Stimulated activated CD4-positive, alpha-beta T cell treated with anti-CD3 and anti-CD28 coated beads, TNF-alpha, amount 100 ng/mL, for 24 hours (primary cell): ENCODE measurements at places on chromosomes 7 and 10.

GRCh38 chr10:1374511-1375345, 318.5 kb downstream of the WDR37 start:
- DNase-seq = no peak

- DNase-seq = no peak
Measured at GRCh38 chr10:133158437-133158755, 1.6 kb upstream of the KNDC1 start.

DNA sequence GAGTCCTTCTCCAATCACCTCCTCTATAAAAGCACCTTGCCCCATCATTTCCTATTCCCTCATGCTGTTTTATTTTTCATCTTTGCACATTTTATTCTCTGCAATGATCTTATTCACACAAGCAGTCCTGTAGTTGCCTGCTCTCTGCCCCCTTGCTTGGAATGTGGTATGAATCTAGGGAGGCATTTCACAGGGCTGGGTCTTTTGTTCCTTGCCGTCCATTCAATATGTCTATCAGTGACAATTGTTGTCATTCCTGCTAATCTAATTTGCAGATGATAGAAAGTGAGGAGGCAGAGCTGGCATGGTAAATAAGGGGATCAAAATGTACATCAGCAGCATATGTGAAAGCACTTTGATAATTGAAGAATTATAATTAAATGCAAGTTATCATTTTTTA, 246.2 kb upstream of the C7orf33 start:
- DNase-seq = no peak

GRCh38 chr7:139396323-139396951, 36.7 kb downstream of the LUC7L2 start:
- DNase-seq = no peak

GRCh38 chr7:88203401-88203800, 16.4 kb downstream of the SRI start:
- no peak for DNase-seq

- DNase-seq = no peak
Measured at GRCh38 chr7:13802651-13803050, 186.8 kb downstream of the ETV1 start.

- no peak for DNase-seq
Measured at GRCh38 chr7:80240265-80241025, 105.8 kb downstream of the GNAI1 start.

DNA sequence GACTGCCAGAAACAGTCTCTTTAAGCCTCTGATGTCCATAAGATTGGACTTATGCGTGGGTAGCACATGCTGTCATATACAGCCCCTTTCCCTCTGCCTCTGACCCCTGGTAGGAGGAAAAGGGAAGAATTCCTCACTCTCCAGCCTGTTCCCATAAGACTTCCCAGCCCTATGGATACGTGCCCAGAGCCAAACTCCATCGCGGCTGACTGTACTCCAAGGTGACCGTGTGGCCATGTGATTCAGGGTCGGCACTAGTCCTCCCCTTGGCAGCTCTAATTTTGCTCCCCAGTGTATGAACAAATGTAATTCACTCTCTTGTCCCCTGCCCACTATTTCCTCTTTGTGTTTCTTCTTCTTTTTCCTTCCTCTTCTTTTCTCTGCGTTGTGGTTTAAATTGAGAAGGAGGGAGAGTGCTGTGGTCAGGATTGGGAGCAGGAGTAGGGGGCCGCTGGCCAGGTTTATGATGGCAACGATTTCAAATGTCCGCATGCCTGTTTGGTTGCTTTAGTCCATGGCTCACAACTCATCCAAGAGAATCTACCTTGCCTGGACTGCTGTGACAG, 43.8 kb downstream of the PRLHR start:
- DNase-seq = no peak

- DNase-seq = no peak
Measured at GRCh38 chr7:70589590-70589989, 542.4 kb upstream of the GALNT17 start.

- no peak for DNase-seq
Measured at GRCh38 chr7:138816650-138817049, 18.7 kb upstream of the ATP6V0A4 start.

DNA sequence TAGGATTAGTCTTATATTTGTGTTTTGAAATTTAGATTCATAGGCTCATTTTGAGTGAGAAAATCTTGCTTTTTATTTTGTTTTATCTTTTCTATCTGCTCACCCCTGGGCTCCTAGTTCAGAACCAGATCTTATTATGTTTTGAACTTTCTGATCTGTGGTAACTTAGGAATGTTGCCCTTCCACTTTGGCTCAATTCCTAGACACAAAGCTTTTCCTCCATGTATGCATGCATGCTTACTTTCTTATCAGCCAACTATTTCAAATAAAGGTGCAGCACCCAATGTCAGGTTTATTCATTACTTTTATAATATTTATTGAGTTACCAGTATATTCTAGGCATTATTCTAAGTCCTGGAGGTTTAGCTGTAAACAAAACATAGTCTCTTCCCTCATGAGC, 374.8 kb upstream of the KIAA1217 start:
- DNase-seq = no peak

DNA sequence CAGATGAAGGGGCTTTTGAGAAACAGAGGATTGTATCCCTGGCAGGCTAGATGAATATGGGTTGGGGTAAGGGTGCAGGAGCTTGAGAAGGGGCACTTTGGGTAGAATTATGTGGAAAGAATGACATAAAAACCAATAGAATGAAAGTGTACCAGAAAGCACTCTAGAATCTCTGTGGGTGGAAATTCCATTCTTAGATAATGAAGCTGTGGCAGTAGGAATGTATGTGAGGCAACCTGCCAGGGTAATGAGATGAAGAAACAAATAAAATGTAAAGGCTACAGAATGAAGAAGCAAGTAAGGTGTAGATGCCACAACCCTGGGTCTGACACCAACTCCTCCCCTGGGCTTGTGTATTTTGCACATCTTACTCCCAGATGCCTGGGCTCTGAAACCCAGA, 16.8 kb downstream of the NOBOX start:
- DNase-seq = no peak

- DNase-seq = no peak
Measured at GRCh38 chr7:91264924-91265681, 870 bp downstream of the FZD1 start.

DNA sequence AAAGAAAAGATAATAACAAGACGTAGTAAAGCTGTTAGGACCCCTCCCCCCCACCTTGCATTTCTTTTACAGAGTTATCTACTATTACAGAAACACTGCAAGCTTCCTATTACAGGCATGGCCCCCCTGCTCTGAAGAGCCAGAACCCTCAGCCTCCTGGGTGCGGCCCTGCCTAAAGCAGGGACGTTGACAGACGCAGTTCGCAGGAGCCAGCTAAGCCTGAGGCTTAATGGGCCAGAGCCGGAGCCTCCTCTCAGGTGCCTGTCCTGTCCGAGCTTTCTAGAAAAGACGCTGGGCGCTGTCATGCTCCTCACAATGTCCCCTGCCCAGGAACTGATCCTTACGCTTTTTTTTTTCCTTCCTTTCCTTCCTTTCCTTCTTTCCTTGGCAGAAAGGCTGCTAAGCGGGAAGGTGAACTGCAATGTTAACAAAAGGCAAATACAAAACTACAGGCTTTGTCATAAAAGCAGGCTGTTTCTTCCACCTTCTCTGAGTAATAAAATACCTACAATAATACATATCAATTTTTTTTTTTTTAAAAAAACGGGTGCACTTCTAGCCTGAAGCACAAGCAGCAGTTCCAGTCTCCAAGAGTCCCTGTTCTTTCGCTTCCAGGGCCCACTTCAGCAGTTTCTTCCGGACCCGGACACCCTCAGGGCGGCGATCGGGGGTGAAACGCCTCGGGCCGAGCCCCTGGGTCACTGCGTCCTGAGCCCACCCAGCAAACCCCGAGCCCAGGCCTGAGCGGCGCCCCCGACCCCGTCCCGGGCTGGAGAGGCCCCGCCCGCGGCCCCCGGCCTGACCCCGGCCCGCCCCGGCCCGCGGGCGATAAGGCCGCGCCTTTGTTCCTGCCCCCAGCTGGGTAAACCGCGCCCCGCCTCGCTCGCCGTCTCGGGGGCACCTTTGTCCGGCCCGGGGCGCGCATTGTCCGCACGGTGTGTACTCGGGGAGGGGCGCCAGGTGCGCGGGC, 11.2 kb downstream of the MNX1 start:
- no peak for DNase-seq

- no peak for DNase-seq
Measured at GRCh38 chr7:101952355-101953247, 135.2 kb downstream of the CUX1 start.

- DNase-seq = no peak
Measured at GRCh38 chr7:91713669-91714068, 166.8 kb downstream of the MTERF1 start.

DNA sequence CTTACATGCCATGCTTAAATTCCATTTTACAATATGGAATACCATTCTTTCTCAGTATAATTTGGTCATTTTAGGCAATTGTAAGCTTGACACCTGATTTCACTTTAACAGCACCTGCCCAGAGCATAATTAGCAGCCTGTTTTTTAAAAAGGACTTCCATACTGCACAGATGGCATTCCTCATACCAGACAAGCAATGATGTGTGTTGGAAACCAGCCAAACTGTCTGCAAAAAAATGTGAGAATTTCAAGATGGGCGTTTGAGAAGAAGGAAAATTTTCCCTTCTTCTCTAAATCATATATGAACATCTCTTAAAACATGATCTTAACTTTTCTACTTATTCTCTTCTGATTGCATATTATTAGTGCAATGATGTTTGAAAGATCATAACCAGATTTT, 40.4 kb upstream of the AGMO start:
- DNase-seq = no peak

- no peak for DNase-seq
Measured at GRCh38 chr7:162632-163297, 29.6 kb upstream of the FAM20C start.

DNA sequence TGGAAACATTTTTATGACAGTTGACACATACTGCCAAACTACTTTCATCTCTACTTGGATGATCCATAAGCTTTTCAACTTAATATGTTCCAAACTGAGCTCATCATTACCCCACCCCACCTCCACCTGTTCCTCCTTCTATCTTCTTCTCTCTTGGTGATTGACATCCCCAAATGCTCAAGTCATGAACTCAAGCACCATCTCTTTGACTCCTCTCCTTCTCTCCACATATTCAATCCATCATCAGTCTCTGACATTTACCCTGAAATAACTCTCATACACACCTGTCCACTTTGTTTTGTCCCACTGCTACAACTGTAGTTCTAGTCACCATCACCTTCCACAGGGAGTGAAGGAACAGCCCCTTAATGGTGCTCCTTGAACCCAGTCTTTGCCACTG, 43.3 kb downstream of the SGCE start:
- DNase-seq = no peak

GRCh38 chr7:158356454-158356853, 231.2 kb downstream of the PTPRN2 start:
- no peak for DNase-seq

- no peak for DNase-seq
Measured at GRCh38 chr7:26090927-26091519, 61.0 kb upstream of the NFE2L3 start.

GRCh38 chr10:20962165-20962564, 65.1 kb upstream of the NEBL start:
- DNase-seq = no peak

DNA sequence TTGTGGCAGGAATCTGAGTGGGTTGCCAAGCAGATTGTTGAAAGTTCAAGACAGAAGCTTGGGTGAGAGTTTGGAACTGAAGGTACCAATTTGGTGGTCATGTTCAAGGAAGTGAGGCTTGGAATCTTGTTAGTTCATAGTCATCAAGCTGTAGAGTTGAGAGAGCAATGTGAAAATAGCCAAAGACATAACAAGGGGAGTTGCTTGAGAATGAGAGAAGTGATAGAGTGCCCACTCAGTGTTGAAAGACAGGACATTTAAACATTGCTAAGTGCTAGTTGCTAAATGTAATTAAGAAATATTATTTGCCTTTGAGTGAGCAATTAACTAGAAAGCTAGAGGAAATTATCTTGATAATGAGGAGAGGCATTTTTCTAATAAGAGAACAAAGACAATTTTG, 17.0 kb downstream of the ITGB8 start:
- no peak for DNase-seq

DNA sequence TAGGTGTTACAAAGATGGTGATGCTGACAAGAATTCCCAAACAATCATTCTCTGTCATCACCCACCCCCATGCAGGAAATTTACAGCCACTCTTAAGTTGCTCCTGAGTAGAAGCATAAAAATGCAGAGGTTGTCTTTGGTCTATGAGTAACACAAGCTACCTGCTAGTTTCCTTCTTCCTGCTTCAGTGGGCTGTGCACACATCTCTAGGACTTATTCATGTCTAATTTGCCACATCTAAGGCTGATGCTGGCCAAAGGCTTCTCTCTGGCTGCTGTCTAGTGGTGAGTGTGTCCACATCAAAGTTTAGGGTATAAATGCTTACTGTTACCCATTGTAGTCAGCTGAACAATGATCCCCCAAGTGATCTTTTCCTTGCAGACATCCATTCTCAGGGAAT, 662.5 kb downstream of the TYW1 start:
- no peak for DNase-seq

- DNase-seq = no peak
Measured at GRCh38 chr10:101959346-101959916, 96.5 kb downstream of the ARMH3 start.

DNA sequence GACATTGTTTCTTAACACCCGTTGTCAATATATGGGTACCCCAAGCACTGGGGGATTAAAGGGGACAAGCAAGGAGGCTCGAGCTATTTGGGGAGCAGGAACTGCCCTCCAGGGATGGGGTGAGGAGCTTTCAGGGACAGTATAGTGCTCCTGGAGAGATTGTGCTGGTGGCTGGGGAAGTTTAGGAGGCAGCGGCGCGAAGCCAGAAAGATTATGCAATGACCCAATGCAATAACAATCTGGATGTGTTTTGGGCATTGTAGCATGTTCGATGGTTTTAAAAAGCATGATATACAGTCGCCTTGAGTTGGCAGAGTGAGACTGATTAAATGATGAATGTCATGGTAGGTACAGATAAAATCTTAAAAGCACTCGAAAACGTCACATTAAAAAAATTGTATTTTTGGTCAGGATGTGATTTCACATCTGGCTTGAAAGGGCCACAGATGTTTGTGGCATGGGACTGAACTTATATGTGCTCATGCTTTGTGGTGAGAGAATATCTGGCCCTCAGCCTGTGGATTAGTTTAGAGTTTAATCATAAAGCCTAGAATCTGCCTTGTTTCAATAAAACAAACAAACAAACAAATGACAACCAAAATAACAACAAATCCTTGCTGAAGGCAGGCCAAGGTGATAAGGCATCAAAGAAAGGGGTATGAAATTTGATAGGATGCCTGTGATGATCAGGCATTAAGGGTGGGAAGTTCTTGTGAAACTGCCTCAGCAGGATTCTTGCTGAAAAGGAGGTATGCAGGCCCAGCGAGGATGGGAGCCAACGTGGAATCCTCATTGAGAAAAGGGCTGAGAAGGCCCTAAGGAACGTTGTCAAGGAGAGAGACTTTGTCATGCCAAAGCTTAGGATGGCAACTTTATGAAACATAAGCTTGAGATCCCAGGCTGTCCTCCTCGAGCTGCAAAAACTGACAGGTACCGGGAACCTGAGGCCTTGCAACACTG, 417.1 kb upstream of the KLF6 start:
- no peak for DNase-seq

GRCh38 chr7:1992554-1992953, 240.2 kb downstream of the MAD1L1 start:
- no peak for DNase-seq

- DNase-seq = no peak
Measured at GRCh38 chr7:47778153-47778661, 170.1 kb downstream of the PKD1L1 start.

- DNase-seq = no peak
Measured at GRCh38 chr10:114483575-114483974, 79.3 kb upstream of the AFAP1L2 start.

- DNase-seq = no peak
Measured at GRCh38 chr7:32108651-32109050, 38.4 kb upstream of the PDE1C start.
